Cortex of kidney (tissue), 1 donor: ENCODE measurements at places on chromosomes 13 and 19.

DNA sequence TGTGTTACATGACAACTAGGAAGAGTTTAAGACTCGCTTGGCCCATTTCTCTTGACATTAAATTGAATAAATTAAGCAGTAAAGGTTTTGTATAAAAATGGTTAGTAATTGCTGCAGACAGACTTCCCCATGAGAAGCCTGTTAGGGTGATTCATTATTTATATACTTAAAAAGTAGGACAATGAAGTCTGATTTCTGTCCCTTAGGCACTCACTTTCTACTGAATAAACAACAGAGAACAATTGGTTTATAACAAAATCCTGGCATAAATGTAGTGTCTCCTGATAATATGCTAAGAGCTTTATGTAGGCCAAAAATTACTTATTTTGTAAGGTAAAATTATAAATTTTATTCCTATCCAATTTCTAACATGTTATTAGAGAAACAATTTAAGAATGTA, 2138.5 kb upstream of the PCDH20 start:
- DNase-seq = no peak

GRCh38 chr13:56909896-56910600, 230.7 kb upstream of the PRR20A start:
- no peak for DNase-seq

GRCh38 chr13:61765940-61766666, 350.5 kb upstream of the PCDH20 start:
- no peak for DNase-seq

DNA sequence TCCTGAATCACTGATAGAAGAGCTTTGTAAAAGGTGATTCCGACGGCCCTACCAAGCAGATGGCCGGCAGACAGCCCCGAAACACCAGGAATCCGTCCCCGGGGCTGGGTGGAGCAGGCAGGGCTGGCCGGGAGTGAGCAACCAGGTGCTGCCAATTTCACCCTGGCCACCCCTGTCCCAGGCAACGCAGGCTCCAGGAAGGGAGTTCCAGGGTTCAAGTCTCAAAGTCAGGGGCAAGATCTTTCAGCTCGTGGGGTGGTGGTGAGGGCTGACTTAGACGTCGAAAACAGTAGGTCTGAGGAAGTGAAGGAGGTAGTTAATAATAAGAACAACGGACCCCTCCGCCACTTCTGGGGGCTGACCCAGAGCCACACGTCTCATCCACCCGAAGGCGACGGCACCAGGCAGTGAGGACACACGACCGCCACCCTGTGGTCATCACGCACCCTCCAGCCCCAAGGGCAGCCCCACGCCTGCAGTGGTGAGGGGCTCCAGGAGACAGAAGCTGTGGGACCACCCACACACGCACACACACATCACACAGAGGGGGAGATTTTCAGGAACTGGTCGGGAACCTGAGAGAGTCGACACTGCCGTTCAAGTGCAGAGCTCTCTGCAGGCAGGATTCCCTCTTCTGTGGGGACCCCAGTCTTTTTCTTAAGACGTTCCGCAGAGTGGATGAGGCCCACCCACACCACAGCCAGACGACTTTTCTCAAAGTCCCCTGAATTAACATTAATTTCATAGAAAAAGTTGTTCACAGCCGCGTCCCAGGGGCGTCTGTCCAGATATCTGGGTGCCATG, 67.2 kb downstream of the SPACA7 start:
- DNase-seq = no peak

GRCh38 chr13:109783447-109783814, 3.0 kb downstream of the IRS2 start:
- no peak for DNase-seq

DNA sequence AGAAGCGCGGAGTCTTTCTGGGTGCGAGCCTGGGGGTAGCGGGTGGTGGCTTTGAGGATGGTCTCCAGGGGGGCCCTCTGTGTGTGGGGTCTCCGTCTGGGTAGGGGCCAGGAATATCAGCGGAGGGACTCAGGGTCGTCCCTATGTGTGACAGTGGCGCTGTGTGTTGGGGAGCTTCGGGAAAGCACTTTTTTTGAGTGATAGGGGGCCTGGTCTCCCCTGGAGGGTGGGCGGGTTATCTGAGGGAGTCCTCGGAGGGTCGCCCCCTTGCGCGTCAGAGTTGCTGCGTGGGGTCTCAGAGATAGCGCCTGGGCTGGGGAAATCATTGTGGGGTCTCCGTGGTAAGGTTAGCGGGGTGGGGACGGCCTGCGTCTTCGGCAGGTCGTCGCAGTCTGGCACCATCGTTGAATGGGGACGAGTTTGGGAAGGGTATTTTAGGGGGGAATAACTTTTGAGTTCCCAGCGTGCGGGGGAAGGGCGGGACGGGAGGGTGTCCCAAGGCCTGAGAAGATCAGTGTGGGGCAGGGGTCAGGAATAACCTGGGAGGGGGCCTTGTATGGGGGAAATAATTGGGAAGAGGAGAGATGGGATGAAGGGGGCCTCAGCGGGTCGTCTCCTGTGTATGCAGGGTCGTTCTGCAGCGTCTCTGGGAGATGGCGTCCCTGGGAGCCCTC, 857 bp downstream of the IER2 start:
- no peak for DNase-seq

GRCh38 chr13:73110814-73111213, 52.0 kb downstream of the KLF5 start:
- DNase-seq = no peak
